ENCODE measurements at places on chromosomes 3 and 15.
A peak's percentile ranks its signal among the peaks of the same experiment; 100 is the strongest.

GRCh38 chr3:13142552-13143380 lies 69.5 kb upstream of the IQSEC1 start:
- DNase-seq, result no peak

- no peak for DNase-seq
Measured at GRCh38 chr15:34655326-34655725, 71.9 kb upstream of the GOLGA8B start.

GRCh38 chr3:136262559-136262958 lies 12.4 kb downstream of the PCCB start:
- no peak for DNase-seq

DNA sequence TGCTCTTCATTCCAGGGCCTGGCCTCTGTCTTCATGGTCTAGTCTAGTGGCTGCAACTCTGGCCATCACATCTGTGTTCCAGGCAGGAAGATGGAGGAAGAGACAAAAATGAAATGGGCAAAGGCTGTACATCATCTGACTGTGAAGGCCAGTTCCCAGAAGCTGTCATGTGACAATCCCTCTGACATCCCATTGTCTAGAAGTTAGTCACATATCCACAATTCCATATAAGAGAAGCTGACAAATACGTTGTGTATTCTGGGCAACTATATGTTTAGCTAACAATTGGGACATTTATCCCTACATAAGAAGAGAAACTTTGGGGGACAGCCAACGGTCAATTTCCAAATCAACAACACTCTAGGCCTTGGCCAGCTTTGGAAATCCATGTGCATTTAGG lies 34.5 kb upstream of the C3orf70 start:
- DNase-seq, result no peak

DNA sequence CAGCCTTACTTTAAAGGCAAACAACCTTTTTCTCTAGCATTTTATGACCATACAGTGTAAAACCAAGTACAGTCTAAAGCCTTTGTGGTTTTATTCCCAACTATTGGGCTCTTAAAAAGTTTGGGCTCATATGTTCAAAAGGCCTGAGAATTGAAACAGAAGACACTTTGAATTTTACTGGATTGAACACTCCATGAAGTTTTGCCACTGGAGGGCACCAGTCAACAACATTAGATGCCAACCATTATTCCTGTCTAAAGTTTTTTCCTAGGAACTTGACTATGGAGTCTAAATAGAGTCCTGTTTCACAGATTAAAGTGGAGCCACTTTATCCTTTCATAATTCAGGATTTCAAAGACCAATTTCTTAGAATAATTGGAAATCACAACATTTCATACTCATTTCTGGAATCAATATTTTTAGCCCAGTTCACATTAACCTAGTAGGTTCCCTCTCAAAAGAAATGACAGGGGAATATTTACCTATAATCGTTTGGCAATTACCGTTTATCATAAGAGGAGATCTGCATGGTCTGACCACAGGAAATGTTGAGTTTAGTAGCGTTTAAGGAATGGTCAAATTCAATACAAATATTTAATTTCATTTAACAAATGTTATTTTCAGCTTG lies 244.1 kb upstream of the PDZRN3 start:
- peak; percentile 3 for DNase-seq

DNA sequence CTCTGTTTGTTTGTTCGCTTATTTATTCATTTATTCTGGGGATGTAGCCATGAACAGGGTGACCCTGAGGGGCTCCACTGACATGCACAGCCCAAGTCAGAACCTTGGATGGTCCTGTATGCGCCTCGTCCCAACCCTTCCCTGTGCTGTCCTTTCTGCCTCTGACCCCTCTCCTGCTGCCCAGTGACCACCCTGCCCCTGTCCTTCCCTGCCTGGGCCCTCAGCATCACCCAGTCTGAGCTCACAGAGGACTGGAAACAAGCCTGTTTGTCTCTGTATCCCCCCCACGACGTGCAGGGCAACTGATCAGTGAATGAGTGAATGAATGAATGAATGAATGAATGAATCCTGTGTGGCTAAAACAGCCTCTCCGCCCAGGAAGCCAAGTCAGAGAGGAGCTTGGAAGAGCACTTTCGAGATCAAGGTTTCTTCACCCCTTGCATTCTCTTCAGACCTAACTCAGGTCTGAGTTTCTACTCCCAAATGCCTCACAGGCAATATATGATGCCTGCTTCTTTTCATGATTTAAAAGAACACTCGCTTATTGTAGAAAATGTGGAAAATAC lies 157.7 kb downstream of the SMAD6 start:
- no peak for DNase-seq

DNA sequence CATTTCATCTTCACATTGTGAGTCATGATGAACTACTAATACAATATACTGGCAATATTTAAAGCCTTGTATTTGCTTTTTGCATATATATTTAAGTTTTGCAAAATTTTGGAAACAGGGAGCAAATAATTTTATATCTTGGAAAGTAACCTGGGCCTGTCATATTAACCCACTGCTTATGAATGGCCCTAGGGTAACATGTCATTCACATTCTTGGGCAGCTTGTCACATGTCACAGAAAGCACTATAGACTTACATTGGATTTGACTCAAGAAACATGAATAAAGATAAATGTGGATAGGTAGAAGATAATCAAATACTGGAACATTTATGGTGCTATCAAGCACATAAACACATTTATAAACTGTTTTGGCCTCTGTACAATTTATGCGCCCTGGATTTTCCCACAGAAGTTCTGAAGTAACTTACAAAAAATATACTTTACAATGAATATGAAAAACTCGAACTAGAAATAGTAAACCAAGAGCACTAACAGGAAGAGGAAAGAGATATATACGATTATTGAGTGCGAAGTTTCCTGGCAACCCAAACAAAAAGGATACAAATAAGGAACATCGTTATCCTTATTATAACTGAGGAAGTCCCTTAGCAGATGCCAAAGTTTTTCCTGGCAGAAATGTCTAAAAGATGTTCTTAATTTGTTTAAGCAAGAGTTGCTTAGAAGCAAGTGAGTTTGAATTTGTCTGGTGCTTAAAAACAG lies 257.2 kb downstream of the RBMS3 start:
- peak; percentile 41 for DNase-seq

GRCh38 chr3:58106640-58107039 lies 98.4 kb downstream of the FLNB start:
- DNase-seq, result no peak

- DNase-seq, result no peak
Measured at GRCh38 chr3:117616227-117616626, 906.6 kb downstream of the TUSC7 start.

GRCh38 chr3:15787941-15788340 lies 9.8 kb downstream of the ANKRD28 start:
- DNase-seq, result no peak

- no peak for DNase-seq
Measured at GRCh38 chr3:76497636-76498035, 542.3 kb upstream of the ROBO2 start.

DNA sequence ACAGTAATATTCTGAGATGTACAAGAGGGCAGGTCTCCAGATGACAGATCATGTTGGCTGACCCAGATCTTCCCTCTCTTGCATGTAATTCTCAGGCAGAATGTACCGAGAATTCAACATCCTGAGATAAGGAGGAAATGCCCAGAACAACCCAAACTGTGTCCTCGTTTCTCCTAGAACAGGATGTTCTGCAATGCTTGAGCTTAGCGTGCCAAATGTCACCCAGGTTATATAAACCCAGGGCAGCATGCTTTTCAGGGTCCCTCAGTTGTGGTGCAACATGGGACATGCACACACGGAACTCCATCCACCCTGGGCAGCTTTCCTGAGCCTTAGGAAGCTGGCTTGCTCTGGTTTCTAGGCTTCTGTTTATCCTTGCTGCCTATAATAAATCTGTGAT lies 102.1 kb upstream of the CMC1 start:
- DNase-seq, result no peak

GRCh38 chr3:52404391-52404790 lies 40.5 kb downstream of the SEMA3G start:
- DNase-seq, result no peak

DNA sequence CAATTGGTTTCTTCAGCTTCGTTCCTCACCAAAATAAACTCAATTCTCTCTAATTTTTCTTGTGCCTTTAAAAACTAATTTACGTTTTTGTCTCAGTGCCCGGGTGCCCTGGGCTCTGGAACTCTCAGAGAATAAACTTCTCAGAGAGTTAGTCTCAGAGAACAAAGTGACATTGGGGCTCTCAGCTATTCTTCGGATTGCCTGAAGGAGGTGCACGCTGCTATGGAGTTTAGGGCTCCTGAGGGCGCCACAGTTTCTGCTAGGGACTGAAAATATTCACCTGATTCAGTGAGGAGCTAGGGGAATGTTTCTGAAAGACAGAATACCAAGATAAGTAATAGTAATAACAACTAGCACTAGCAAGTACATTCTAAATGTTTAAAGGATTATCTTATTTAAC lies 22.7 kb downstream of the ZIC4 start:
- DNase-seq, result no peak

GRCh38 chr3:69739204-69740102 lies at the start of gene MITF:
MITF (plus strand) TSS chr3:69739464; CDS start chr3:69739598, 134 bp downstream.
- DNase-seq, result peak; percentile 42

GRCh38 chr3:32612547-32612946 lies 41.9 kb upstream of the DYNC1LI1 start:
- DNase-seq, result no peak

- DNase-seq, result peak; percentile 87
Measured at GRCh38 chr3:16332904-16333426, 68.0 kb downstream of the OXNAD1 start.

GRCh38 chr3:30107531-30107930 lies 498.9 kb upstream of the TGFBR2 start:
- DNase-seq, result no peak

- no peak for DNase-seq
Measured at GRCh38 chr3:141392416-141392815, 24.1 kb downstream of the ZBTB38 start.

- peak; percentile 13 for DNase-seq
Measured at GRCh38 chr3:196227629-196228493, 11.5 kb downstream of the SLC51A start.

- DNase-seq, result no peak
Measured at GRCh38 chr15:58019503-58020376, 45.8 kb downstream of the ALDH1A2 start.

DNA sequence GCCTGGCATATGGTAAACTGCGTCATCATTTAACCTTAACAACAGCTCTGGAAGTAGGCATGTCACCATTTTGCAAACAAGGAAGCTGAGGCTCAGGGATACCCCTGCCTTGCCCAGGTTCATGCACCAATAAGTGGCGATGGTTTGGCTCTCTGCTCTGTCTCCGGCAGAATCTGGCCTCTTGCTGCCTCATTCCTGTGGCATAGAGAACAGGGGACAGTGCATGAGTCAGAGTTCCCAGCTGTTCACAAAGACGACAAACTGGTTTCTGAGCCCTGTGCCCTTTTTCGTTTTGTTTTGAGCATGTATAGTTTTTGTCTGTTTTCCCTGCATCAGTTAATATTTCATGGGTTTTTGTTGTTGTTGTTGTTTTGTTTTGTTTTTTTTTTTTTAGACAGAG lies 236.8 kb downstream of the OPA1 start:
- peak; percentile 22 for DNase-seq

GRCh38 chr3:45603226-45603625 lies 8.7 kb downstream of the LIMD1 start:
- DNase-seq, result no peak

- no peak for DNase-seq
Measured at GRCh38 chr3:8640223-8640622, 4.4 kb downstream of the SSUH2 start.

DNA sequence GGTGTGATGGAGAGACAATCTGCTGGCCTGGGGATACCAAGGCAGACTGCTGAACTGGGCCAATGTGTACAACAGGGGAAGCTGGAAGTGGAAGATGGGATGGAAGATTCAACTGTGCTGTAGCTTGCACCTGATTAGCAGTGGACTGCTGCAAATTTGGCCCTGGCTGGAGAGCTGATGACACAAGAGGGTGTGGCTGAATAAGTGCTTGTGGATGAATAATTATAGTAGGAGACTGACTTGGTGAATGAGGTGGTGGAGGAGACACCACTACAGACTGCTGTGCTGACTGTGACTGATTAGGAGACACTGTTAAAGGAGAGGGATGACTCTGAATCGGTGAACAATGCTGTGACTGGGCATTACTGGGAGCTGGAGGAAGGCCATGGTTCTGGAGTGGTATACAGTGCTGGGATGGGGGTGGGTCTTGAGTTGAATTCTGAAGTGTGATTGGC lies 52.5 kb downstream of the PHC3 start:
- no peak for DNase-seq

- DNase-seq, result no peak
Measured at GRCh38 chr3:49058011-49058410, 28.8 kb upstream of the IMPDH2 start.

DNA sequence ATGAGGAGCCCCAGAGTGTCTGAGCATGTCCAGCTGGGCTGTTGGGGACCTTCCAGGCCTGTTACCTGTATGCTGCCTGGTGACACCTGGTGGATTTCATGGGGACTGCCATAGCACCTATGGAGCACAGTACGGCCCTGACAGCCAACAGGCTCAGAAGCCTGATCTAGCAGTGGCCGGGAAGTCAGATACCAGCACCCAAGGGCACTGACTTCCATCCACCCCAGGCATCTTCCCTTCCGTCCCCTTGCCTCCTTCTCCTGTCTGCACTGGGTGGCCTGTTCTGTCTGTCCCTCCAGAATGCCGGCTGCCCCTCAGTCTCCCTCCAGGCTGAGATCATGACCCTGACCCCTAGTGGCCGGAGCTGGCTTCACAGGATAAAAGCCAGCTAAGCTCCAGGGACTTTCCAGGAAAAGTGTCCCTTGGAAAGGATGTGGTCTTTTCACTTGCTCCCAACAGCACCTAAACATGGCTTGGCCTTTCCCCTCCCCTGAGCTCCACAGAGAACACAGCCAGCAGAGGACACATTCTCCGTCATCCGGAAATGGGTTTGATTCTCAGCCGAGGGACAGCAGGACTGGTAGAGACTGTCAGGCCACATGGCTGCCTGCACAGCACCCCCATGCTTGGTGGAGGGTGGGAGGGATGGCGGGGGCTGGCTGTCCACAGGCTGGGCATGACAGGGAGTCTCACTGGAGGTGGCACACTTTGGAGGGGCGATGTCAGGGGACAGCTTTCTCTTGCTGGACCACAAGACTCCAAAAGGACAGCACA lies 9.5 kb downstream of the RPS17 start:
- no peak for DNase-seq

DNA sequence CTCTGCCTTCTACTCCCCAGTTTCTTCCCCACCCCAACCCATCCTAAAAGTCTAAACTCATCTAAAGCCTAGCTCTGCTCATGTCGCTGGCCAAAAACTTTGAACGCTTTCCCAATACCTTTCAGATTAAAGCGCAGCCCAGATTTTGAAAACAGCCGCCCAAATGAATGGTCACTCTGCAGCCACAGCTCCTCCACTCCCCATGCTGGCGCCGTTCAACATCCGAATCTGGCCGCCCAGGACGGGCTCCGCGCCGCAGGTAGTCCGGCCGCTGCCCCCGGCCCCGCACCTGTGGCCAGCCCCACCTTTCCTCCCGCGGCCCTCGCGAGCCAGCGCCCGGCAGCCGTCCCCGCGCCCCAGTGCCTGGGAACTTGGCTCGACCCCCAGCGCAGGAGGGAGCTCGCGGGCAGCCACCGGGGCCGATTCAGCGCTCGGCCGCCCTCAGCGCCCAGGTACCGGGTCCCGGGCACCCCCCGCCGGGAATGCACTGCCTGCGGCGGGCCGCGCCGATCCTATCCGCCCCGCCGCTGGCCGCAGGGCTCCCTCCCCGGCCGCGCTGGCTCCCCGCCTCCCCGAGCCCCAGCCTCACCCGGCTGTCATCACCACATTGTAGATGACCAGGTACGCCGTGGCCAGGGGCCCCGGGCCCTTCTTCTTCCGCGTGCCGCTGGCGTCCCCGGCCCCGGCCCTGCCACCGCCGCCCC lies 417 bp downstream of the HACD2 start:
- no peak for DNase-seq
